ENCODE measurements at places on chromosomes 1 and 21. TPM values are rescaled to one million over a fixed set of nuclear protein-coding genes. Genes with fewer than 3 reads are reported as not detected.

- DNase-seq: peak; percentile 23
Measured at GRCh38 chr1:48109390-48110013, 112.3 kb upstream of the TRABD2B start.

DNA sequence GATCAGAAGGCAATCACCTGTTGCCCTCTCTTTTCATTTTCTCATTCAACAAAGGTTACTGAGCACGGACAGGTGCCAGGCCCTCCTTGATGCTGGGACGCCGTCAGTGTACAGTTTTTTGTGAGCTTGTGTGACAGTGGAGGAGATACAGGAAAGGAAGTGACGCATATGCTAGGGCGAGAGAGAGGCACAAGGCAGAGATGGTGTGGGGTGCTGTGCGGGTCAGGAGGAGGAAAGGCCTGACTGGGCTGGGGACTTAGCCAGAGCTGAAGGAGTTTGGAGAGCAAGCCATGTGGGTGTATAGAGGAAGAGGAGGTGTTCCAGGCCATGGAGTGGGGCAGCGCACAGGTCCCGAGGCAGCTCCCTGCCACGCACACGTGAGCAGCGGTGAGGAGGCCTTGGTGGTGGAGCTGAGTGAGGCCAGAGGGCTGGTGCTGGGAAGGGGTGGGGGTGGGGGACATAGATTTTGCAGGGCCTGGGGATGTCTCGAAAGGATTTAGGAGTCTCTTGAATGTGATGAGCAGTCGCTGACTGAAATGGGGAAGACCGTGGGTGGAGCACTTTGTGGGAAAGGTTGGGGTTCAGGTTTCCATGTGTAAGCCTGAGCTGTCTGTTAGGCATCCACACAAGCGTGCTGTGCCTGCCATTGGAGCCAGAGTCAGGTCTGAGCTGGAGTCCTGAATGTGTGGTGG is 46.0 kb downstream of the TRAPPC10 start:
- no peak for DNase-seq

DNA sequence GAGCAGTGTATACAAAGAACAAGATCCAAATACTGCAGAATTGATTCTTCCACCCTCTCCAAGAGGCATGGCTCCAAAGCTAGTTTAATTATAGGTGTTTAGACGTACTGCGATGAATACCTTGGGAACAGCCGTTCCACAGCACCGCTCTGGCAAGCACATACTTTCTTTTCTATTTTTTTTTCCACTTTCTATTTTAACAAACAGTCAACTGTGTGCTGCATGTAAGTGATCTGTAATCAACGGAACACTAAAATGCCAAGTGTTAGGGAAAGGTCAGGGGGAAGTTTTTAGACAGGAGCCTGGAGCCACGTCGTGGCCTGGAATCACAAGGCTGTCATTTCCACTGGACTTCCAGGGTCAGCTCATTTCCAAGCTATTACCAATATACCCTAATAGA is 486.4 kb upstream of the DAB1 start:
- DNase-seq: no peak

The TMEM39B gene
- 23.8 TPM for total RNA-seq

DNA sequence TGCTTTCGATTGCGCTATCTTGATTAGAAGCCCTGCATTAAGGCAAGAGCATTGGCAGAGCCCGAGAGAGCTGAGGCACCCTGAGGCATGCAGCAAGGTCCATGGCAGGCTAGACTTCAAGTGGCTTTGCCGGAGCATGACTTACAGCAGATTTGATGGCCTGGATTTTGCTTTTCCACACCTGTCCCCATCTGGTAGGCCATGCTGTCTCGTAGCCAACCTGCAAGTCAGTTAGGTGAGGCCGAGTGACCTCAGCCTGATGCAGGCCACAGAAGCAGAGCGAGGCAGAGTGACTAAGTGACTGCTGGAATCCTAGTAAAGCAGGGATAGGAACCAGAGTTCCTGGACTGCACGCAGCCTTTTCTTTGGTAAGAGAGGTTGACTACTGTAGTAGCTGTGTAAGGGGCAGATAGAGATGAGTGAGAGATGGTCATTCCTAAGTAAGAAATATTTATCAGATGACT is 148.9 kb downstream of the PBX1 start:
- no peak for DNase-seq

DNA sequence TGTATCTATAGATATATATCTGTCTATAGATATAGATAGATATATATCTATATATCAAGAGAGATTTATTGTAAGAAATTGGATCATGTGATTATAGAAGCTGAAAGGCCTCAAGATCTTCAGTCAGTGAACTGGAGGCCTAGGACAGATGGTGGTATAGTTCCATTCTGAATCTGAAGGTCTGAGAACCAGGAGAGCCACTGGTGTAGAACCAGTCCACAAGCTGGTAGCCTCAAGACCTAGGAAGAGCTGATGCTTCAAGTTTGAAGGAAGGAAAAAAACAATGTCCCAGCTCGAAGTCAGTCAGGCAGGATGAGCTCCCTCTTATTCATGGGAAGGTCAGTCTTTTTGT is 213.2 kb upstream of the JUN start:
- DNase-seq: no peak

The CDCA8 gene
- 0.80 TPM for total RNA-seq

The NLRP3 gene
- 4.6 TPM for total RNA-seq

The LCE1B gene
- not detected for total RNA-seq

The CDC20 gene
- 6.1 TPM for total RNA-seq

- DNase-seq: no peak
Measured at GRCh38 chr1:230069796-230070195, 2.8 kb downstream of the GALNT2 start.

The WNT3A gene
- total RNA-seq: 3.1 TPM

DNA sequence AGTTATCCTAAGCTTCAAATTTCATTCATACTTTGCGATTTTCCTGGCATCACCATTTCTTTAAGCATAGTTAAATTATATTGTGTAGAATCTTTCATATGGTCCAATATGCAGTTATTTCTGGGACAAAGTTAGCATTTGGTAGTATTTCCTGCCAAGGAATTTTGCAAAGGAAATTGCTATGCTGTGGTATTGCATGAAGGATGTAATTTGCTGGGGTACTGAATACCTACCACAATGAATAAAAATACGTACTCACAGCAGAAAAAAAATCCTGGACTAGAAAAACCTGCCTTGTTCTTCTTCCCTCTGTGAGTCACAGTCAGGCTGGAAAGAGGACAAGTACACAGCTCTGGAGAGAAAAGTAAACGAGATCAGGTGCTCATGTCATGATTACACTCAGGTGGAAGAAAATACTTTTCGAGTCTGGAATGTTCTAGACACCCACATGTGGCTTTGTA is 241.2 kb downstream of the PTBP2 start:
- no peak for DNase-seq

DNA sequence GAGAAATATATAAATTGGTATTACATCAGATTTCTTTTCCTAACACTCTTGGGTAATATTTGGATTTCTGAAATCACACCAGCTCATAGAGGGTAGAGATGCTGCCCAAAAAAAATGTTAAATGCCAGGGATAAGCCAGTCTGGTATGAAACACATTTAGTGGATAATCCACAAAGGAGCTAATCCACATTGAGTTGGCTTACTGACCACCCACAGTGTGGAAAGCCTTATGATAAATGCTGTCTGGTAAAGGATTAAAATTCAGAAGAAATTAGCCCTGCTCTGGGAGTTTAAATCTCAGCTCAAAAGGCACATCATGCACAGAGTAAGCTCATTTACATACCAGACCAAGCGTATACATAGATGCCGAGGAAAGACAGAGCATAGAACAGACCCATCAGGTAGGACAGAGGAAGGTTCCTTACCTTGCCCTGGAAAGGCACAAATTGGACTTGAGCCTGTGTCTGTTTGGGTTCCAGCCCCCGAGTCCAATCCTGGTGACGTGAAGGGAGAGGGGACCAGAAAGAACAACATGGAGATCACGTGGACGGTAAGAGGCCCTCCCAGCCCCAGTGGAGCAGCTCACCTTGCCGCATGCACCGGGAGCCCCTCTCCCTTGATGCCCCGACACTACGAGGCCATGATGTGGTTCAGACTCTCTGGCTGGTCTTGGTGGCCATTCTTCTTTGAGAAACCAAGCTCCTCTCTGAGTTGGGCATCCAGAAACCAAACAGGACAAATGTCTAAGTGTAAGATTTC is 62.9 kb upstream of the CNTN2 start:
- DNase-seq: no peak
